ENCODE measurements at places on chromosomes 6 and 20.

GRCh38 chr6:30742316-30743098, at the start of gene FLOT1:
TSS of gene FLOT1 (minus strand) at chr6:30742687. CDS start at chr6:30742189, 498 bp downstream.
- DNase-seq: peak; percentile 92

- peak; percentile 22 for DNase-seq
Observed at GRCh38 chr20:51758978-51759544, 9.1 kb downstream of the ATP9A start.

DNA sequence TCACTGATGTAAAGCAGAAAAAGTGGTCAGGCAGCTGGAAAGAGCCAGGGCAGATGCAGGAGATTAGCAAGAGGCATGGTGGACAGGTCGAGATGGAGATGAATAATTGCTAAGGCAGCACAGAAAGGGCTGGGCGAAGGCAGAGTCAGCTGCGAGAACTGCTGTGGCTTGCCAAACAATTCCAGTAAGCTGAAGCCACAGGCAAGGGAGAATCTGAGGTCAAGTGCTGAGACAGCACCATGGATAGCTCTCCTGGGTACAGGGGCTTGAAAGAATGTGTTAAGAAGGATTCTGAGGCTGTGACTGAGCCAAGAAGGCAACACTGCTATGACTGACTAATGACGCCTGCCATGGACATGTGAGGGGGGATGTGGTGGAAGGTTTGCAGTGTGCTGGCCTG, 220.8 kb upstream of the FOXA2 start:
- DNase-seq: no peak

DNA sequence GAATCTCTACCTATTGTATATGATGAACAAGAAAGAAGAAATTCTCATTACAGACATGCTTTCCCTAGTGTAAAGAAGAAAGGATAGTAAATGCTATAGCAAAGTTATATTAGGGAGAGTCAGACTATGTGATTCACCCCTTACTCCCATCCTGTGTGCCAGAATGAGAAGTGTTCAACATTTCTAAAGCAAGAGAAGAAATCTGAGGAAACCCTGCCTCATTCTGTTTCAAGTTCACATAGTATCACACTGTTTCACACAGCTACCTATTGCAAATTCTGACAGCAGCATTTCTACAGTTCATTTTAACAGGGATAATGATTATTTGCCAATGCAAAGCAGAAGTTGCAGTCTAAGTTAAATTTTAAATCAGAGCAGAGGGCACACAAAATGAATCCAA, 267.2 kb upstream of the TCF21 start:
- no peak for DNase-seq

- DNase-seq: no peak
Observed at GRCh38 chr6:117795234-117795633, 111.8 kb upstream of the SLC35F1 start.

GRCh38 chr20:53768329-53768728, 174.7 kb upstream of the ZNF217 start:
- DNase-seq: no peak

DNA sequence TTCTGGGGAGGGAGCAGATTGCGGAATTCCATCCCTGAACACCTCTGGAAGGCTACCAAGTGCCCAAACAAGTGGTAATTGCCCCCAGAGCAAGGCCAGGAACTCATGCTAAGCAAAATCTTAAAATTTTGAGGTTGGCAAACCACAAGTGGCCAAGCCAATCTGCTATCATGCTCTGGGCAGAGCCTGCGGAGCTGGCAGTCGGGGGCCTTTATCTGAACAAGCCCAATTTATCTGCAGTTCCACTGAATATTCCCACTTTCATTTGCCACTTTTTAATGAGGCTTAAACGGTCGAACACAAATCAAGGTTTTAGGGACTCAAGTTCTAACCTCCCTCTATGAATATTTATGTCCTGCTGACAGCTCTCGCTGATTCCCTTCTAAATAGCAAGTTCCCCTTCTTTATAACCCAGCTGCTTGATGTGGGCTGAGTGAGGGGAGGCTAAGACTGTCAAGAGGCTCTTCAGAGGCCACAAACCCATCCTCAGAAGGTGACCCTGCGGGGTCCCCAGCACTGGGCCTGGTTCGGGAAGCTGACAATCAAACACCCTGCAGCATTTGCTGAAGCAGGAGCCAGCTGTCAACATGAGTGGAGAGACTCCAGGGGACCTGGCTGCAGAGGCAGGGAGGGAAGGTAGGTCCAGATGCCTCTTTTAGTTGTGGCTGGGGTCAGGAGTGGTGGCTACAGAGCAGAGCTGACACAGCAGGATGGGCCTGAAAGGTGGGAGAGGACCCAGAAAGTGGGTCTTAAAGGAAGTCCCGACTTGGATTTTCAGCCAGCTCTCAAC, 11.9 kb downstream of the CCDC167 start:
- no peak for DNase-seq

DNA sequence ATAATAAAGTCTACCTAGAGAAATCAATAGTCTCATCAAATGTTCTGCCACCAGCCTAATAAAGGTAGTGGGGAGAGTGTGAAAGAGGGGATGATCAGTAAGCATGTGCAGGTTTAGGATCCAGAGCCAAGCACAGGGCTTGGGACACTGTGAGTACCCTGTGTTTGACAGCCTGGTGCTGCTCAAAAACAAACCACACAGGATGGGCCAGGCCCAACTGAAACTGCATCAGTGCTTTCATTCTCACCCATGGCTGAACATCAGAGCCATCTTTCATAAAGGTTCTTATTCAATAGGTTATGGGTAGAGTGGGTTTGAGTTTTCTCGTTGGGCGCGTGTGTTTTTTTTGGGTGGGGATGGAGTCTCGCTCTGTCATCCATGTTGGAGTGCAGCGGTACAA, 87.3 kb upstream of the NHSL1 start:
- no peak for DNase-seq

DNA sequence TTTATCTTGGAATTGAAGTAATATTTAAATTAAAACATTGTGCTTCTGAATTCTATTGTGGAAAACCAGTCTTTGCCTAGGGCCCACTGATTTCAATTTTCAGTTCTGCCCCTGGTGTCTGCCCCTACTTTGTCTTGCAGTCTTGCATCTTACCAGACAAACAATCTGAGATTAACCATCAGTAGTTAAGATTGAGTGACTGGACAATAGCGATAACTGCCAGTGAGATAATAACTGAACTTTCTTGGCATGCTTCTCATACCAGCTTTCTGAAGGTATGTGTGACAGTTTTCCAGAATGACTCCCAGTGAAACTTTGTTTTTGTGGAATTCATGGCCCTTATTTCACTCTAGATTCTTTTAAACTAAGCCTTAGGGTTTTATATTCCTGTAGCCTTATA, 53.5 kb downstream of the KCNQ5 start:
- DNase-seq: no peak

GRCh38 chr6:168133687-168134559, 54.9 kb upstream of the FRMD1 start:
- DNase-seq: peak; percentile 51

GRCh38 chr6:140101818-140102217, 727.4 kb upstream of the CITED2 start:
- no peak for DNase-seq

DNA sequence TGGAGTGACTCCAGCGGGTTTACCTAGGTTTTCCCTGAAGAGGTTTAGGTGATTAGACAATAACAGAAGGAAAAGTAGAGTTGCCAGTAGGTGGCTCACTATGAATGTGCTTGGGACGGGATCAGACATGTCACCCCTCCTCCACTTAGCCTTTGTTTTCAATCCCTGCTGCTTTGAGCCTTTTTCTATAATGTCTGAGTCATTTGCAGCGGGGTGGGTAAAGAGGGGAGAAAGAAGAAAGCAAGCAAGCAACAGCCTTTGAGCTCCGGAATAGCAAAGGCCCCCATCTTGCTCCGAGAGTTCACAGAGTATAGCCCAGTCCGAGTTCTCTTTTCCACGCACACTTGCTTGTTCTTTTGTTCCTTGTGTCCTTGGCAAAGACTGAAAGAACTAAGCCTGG, 129.1 kb downstream of the PACRG start:
- DNase-seq: peak; percentile 69

GRCh38 chr20:35006531-35006971, 50.9 kb downstream of the MYH7B start:
- DNase-seq: no peak

GRCh38 chr20:56949318-56949717, 317.1 kb downstream of the BMP7 start:
- no peak for DNase-seq

DNA sequence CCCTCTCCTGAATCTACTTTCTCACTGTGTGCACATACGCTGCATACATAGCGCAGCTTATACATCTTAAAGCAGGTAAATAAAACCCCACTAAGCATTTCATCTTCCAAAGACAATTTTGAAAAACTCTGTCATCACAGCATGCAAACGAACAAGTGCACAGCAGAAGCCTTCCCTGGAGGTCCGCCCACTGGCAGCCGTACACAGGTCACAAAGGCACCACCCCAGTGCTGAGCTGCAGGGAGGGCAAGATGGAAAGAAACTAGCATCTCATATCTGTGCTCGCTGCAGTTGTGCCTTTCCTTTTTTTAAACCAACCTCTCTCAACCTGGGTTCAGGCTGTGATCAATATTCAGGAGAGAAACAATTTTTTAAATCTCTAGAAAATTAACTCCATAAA, 73.3 kb downstream of the HUS1B start:
- no peak for DNase-seq

DNA sequence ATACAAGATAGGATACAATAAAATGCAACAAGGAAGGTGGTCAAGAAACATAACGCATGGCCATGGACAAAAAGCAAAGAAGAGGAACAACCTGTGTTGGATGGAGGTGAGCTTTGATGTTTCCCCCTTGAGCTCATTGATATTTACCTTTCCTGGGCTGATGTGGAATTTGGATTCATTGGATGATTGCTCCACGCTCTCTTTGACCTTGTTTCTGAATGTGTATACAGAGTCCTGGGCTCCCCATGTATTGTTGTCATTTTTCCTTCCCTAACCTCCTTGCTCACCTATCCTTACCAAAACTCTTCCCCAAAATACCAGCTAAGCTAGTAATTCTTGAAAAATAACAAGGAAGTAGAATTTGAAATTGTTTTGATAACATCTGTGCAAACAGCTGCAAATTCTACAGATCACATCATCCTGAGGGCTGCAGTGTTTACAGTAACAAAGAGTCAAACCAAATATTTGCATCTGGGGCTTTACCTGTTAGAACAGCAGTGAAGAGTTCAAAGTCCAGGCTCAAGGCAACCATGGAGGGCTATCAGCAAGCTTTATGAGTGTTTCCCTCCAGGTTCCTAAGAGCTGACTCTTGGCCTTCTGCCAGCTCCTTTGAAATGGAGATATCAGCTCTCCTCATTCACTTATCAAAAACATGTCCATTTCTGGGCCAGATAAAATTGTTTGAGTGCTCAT, 214.3 kb upstream of the MARCKS start:
- peak; percentile 45 for DNase-seq

DNA sequence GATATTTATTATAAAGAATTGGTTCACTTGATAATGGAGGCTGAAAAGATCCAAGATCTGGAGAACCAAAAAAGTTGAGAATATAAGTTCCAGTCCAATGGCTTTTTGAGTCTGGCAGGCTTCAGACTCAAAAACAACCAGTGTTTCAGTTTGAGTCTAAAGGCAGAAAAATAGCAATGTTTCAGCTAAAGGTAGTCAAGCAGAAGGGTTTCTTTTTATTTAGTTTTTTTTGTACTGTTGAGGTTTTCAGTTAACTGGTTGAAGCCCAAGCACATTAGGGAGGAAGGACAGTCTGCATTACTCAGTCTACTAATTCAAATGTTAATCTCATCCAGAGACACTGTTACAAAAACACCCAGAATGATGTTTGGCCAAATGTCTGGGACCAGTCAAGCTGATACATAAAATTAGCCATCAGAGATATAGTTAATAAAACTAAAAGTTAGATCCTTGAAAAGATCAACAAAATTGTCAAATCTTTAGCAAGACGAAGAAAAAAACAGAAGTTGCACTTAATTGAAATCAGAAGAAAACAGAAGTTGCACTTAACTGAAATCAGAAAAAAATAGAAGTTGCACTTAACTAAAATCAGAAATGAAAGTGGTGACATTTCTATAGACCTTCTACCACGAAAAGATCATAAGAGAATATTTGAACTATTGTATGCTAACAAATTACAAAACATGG, 980.3 kb upstream of the FLRT3 start:
- DNase-seq: no peak

GRCh38 chr6:84764332-84765049, at the start of gene TBX18:
TSS of gene TBX18 (minus strand) at chr6:84764598. CDS start at chr6:84764181, 417 bp downstream.
- peak; percentile 96 for DNase-seq

DNA sequence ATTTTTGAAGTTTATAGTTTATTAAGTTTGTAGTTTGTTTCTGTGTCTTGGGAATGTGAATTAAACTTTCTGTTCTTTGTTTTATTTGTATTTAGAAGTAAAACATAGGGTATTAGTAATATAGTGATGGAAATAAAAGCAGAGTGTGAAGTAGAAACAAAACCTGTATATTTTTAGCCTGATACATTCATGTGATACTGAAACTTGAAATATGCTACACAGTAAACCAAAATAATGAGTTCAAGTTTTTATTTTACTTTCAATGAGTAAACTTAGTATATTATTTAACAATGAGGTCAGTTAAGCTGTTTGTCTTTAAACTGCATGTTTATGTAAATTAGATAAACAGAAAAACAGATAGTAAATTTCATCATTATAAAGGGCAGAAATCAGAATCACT, 1592.6 kb downstream of the GRIK2 start:
- DNase-seq: no peak

- peak; percentile 92 for DNase-seq
Observed at GRCh38 chr6:168607272-168608112, 166.5 kb downstream of the SMOC2 start.

GRCh38 chr6:53151676-53152075, 3.0 kb upstream of the GCM1 start:
- DNase-seq: no peak

DNA sequence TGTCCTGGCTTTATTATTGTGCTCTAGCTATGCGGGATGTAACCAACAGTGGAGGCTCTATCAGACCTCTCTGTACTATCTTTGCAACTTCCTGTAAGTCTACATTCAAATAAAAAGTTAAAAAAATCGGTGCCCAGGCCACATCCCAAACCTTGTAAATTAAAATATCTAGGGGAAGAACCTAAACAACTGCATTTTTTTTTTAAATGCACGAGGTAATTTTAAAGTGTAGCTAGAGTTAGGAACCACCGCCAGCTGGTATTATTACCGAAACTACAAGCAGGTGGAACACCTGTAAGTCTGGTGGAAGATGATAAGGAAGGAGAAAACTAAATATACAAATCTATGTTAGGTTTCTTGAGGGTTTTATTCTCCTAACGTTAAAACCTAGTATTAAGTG, 34.5 kb upstream of the ID4 start:
- no peak for DNase-seq

DNA sequence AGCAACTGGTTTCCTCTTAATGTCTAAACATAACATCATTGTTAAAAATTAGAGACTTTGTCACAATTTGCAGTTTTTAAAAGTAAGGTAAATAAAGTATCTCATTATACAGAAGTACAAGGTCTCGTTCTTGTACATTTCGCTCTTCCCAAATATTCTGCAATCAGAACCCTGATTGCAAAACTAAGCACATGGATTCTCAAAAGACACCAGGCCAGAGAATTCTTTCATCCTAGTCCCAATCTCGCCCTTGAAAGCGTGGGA, 355 bp upstream of the AKAP7 start:
- no peak for DNase-seq
